LoVo (cell line): ENCODE measurements at places on chromosomes 12 and 14.

GRCh38 chr12:128353301-128353700 lies 86.3 kb downstream of the TMEM132C start:
- no peak for DNase-seq

- DNase-seq: no peak
These were observed 400.3 kb downstream of the ZFP36L1 start for GRCh38 chr14:68392393-68393141.

DNA sequence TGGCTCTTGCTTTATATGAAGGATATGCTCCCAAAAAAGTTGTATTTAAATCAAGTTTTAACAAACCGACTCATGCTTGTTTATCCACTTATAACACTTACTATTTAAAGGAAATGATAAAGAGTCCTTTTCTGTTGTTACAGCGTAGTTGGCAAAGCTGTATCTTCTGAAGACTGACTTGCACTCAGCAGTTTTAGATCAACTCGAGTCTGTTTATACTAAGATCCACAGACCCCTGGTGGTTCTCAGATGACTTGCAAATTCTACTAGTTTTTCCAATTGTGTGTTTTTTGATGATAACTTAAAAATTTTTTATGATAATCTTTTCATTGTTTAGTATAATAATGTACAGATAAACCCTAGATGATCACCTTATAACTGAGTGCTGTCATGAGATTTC lies 475.8 kb downstream of the RGS6 start:
- no peak for DNase-seq

GRCh38 chr14:71086567-71086966 lies 179.3 kb downstream of the PCNX1 start:
- no peak for DNase-seq

GRCh38 chr12:79859646-79860045 lies 75.3 kb downstream of the PPP1R12A start:
- DNase-seq: no peak

- peak; percentile 93 for DNase-seq
These were observed 320.6 kb downstream of the RAD51B start for GRCh38 chr14:68140076-68140741.

- no peak for DNase-seq
These were observed 110.2 kb downstream of the FGD4 start for GRCh38 chr12:32509328-32510091.

DNA sequence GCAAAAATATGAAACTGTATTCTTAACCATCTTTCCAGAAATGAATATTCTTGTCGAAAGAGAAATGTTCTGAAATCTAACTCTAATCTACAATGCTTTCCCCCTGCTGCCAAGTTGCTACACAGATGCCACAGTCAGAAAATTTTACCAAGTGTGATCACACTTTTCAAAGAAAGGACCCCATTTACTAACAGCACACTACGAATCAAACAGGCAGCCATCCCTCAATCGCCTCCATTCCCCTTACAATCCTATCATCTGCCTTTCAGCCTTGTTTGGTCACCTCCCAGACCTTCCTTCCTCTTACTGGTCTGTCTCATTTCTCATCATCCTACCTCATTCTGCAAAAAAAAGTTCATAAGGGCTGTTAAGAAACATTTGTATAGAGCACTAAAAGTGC lies 190.1 kb downstream of the MED13L start:
- no peak for DNase-seq

- DNase-seq: no peak
These were observed 40.2 kb upstream of the DICER1 start for GRCh38 chr14:95197551-95197950.

GRCh38 chr12:9925705-9926393 lies 6.3 kb downstream of the CLEC2A start:
- peak; percentile 54 for DNase-seq

GRCh38 chr12:94922561-94922960 lies 80.9 kb downstream of the NDUFA12 start:
- no peak for DNase-seq
